ENCODE measurements at places on chromosomes 5 and 9.

- DNase-seq: no peak
These were observed 408.8 kb downstream of the YTHDC2 start for GRCh38 chr5:113922343-113922742.

DNA sequence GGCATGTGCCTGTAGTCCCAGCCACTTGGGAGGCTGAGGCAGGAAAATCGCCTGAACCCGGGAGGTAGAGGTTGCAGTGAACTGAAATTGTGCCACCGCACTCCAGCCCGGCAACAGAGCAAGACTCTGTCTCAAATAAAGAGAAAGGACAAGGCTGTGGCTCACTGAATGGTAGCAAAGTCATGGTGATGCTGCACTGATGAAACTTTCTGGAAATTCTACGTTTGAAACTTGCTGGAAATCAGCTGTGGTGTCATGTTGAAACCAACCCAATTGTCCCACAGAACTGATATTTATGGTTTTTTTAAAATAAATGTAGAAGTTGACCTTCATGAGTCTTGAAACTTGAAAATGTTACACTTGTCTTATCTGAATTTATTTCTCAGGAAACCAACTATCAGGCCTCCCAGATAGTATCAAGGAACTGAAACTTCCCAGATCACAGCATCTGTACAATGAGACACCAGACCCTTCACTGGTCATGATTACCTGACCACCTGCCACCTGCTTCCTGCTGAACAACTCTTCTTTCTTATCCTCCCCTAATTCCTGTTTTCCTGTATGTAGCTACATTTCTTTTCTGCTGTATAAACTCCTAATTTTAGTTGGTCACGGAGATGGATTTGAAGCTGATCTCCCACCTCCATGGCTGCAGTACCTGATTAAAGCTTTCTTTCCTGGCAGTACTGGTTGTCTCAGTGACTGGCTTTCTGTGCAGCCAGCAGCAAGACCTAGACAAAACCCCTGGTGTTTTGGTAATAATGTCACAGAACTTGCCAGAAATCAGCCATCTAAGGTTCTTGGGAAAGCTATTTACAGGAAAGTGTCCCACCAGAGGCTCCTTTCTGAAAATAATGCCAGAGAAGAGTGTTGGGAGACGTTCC, 5.6 kb upstream of the TBC1D13 start:
- no peak for DNase-seq

DNA sequence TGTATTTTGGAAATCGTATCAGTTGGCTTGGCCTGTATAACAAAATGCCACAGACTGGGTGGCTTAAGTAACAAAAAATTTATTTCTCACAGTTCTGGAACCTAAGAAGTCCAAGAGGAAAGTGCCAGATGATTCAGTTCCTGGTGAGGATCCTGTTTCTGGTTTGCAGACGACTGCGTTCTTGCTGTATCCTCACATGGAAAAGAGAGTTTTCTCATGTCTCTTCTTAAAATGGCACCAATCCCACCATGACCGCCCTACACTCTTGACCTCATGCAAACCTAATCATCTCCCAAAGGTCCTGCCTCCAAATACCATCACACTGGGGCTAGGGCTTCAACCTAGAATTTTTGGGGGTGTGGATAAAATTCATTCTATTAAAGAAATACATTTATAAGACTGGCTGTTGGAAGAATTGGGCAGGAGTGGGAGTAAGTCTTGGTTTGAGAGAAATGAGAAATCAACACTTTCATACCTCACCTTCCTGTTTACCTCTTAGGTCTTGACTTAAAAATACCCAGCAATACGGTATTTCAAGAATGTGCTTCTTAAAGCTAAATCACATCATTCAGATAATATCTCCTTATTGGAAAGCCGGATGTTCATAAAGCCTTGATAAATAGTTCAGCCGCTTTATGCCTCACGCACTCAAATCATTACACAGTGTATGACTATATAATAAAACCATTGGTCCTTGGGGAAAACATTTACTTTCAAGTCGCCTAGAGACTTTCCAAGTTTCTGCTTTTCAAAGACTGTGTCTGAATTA, 28.7 kb downstream of the PTTG1 start:
- DNase-seq: no peak

GRCh38 chr5:106489004-106489403, 1181.7 kb downstream of the EFNA5 start:
- no peak for DNase-seq

DNA sequence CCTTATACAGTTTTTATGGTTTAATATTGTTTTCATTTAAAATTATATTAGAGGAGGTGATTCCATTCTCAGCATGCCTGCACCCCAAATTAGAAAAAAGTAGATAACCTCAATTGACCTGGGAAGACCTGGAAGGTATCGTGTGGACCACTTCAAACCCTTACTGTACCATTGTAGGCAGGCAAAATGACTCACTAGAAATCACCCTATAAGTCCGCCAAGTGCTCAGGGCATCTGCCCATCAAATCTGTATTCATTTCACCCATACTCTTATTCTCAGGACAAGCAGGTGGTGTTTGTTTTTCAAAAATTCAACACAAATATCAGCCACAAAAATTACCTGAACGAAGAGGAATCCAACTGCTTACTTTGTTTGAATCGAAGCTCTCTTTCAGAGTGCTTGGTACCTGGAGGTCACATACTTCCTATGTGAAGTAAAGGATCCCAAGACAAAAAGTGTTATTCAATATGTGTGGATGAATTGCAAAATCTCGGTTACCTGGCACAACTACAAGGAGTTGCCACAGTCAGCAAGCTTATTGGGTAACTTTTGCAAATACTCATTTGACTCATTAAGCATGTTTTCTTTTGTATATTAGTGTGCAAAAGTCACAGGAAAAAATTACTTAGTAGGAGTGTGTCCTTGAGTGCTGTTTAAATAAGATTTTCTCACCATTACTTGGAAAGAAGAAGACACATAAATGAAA, 216.2 kb downstream of the ENC1 start:
- no peak for DNase-seq

- no peak for DNase-seq
These were observed 13.8 kb downstream of the NAIP start for GRCh38 chr5:71011194-71011792.

DNA sequence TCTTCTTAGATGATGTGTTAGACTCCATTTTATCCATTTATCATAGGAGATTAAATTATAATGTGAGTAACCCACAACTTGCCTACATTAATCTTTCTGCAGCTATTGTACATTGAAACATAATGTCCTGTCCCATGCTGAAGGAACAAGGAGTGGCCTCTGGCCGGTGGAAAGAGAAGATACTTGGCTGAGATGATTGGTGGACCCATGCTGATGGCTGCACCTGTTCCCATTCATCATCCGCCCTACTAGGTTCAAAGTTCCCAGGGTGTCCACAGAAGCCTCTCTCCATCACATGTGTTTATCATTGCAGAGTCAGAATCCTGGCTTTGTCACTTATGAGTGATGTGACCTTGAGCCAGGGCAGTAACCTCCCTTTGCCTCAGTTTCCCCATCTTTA, 24.7 kb downstream of the FBXL7 start:
- DNase-seq: no peak

GRCh38 chr5:151022511-151023018, 2.2 kb downstream of the GPX3 start:
- DNase-seq: no peak

DNA sequence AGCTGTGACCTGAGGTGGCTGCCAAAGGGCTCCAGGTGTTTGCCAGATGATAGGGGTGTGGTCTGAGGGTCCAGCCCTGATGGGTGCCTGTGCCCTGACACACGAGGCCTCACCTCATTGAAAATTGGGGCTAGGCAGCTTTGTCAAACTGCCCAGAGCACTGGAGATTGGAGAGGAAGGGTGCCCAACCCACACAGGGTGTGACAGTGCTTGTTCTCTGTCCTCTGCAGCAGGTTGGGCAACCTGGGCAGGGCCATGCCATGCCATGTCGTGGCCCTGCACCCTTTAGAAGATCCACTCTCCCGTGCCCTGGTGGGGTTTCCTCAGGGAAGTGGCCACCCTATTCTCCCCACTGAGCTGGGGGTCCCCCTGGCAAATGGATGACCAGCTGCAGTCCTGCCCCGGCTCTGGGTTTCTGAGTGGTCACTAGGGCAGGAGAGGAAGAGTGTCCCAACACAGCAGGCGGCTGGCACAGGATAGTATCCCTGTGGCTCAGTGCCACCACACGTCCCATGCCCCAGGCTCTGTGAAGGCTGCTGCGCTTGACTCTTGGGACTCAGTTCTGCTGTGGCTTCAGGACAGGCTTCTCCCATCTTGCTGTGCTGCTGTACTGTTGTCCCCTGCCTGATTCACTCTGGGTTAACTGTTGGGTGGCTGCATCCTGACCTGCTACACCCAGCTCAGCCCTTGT, 100.8 kb upstream of the PITX1 start:
- DNase-seq: no peak

DNA sequence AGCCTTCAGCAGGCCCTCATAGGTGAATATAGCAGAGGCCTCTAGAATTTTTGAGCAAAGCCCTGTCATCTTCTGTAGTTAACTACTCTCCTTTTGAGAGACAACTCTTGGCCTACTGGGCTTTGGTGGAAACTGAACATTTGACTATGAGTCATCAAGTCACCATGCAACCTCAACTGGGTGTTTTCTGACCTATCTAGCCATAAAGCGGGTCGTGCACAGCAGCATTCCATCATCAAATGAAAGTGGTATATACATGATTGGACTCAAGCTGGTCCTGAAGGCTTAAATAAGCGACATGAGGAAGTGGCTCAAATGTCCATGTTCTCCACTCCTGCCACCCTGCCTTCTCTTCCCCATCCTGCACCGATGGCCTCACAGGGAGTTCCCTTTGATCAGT, 1115.5 kb downstream of the TAF11L14 start:
- no peak for DNase-seq

- DNase-seq: no peak
These were observed 134.4 kb downstream of the ADAMTSL1 start for GRCh38 chr9:18608371-18608770.

GRCh38 chr5:56840597-56840996, 25.2 kb downstream of the MAP3K1 start:
- no peak for DNase-seq

- no peak for DNase-seq
These were observed 95.1 kb downstream of the ARL15 start for GRCh38 chr5:54215233-54215736.

DNA sequence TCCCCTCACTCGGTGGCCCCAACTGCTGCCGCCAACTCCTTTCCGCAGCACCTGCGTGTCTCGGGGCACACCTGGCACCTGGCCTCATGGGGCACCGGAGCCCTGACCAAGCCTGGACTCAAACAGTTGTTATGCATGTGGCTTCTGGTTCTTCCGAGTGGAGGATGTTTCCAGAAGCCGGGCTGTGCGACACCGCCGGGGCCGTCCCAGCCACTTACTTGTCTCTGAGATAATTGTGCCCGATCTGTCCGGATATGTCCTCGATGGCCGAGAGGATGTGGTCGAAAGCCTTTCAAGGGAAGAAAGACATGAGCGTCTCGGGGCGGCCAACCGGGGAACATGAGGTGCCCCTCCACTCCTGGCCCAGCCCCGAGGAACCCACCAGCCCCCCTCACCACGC, 38.4 kb downstream of the EXOC3 start:
- DNase-seq: no peak

- DNase-seq: no peak
These were observed 628.8 kb upstream of the RGMB start for GRCh38 chr5:98144710-98145109.

DNA sequence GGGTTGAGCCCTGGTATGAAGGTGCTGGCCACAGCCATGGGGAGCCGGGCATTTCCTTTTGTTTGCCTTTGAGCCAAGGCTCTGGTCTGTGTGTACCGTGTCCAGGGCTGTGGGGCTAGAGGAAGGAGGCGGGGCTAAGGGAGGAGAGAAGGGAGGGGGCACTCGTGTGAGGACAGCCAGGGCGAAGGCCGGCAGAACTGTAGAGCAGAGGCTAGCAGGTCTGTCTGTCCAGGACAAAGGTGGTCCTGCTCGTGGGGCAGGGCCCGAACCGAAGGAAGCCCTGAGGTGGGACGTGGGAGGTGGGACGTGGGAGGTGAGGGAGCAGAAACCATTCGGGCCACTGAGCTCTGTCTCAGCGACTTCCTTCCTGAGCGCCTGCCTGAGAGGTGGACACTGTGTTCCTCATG, 41.3 kb upstream of the TESK1 start:
- no peak for DNase-seq

- no peak for DNase-seq
These were observed 258.3 kb downstream of the HSPA4 start for GRCh38 chr5:133309984-133310621.

GRCh38 chr9:93562157-93562556, 14.2 kb upstream of the PHF2 start:
- no peak for DNase-seq

DNA sequence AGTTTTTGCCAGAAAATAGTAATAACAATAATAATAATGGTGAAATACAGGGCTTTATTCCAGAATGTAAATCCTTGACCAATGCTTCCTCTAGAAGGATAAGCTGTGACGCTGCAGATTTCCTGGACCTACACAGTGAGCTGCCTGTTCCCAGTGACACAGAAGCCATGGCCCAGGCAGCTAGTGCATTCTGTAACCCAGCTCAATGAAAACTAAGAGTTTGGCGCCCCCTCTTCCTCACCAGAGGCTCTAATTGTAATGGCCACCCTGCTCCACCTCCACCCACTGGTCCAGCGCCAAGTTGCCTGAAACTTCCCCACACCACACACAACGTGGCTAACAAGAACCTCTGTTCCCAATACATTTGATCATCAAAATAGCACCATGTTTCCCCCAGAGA, 248.1 kb downstream of the CETN3 start:
- no peak for DNase-seq

DNA sequence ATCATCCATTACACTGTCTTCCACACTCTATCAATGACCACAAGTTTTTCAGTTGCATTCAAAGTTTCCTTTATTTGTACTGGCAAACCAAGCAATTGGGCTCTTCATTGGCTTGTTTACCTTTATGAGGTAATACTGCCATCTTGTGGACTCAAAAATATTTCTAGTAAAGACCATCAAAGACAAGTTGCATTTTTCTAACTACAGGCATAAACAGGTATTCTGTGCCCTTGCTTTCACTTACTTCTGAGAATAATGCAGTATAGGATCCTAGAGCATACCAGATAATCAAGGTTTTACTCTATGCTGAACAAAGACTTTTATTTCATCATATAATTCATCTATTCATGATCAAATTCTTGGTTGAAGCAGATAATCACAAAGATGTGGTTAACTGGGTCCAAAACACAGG, 173.7 kb upstream of the POU5F2 start:
- no peak for DNase-seq

DNA sequence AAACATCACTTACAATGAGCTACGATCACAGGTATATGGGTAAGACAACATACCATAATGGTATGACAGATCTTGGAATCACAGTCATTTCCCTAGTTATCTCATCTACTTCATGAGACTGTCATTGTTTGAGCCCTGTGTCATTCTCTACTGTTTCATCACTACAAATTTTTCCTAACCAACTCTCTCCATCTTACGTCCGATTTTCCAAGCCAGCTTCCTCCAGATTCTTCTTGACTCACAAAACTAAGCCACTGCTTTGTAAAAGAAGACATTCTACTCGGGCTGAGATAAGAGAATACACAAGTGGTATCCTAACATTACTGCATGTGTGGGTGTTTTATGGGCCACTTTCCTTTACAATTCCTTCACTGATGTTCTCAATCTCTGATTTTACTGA, 49.6 kb downstream of the SERINC5 start:
- DNase-seq: no peak
